ENCODE measurements at places on chromosomes 7 and 10.

GRCh38 chr7:35869810-35870209 is 69.0 kb downstream of the SEPTIN7 start:
- DNase-seq: no peak

- no peak for DNase-seq
Measured at GRCh38 chr10:35535136-35535535, 70.0 kb upstream of the GJD4 start.

GRCh38 chr7:42227936-42228591 is 8.9 kb downstream of the GLI3 start:
- no peak for DNase-seq

GRCh38 chr7:2163600-2164555 is 68.9 kb downstream of the MAD1L1 start:
- DNase-seq: no peak

GRCh38 chr10:11516431-11516746 is 95.1 kb downstream of the USP6NL start:
- DNase-seq: no peak

DNA sequence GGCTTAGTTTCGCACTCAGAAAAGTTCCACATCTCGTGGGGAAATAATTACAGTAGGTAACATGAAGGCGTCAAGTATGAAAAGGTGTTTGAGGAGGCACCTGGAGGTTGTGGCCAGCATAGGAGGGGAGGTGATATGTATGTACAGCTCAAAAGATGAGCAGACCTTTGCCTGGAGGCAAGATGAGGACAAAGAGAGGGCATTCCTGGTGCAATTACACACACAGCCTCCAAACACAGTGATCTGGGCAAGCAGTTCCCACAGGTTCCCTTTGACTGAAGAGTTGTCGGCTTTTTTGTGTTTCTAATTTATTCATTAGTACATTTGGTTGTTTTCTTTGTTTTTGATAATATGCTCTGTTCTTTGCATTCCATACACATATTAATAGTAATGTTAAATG is 46.9 kb downstream of the CDK14 start:
- DNase-seq: no peak

- no peak for DNase-seq
Measured at GRCh38 chr10:133608855-133609254, 17.7 kb downstream of the FRG2B start.

DNA sequence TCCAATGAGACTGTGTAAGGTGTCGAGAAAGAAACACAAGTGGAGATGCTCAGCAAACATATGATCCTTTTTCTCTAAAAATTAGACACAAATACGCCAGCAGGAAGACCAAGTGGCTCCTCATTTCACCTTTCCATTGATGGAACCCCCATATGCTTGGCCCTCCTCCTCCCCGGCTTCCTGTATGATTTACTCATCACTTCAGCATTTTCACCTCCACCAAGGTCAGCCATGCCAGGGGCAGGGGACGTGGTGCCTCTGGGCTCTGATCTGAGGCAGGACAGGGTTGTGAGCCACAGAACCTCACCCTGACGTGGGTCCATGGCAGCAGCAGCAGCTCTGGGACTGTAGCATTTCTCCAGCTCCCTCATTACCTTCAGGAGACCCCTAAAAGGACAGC is 116.8 kb upstream of the PFKP start:
- no peak for DNase-seq

DNA sequence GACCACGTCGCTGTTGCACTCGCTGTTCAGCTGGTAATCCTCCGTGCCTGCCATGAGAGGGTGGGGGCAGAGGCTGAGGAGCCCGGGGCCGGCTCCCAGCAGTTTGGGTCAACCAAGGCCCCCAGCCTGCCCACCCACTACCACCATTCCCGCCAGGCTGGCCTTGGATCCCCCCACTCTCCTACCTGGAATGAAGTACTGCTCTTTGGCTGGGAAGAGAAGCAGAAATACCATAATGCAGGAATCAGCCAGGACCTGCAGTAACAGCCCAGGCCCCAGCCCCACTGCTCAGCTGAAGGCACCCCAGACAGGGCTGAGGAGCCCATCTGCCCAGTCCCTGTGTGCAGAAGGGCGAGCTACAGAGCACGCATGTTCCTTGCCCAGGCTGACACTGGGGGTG is 138.0 kb downstream of the SLIT1 start:
- no peak for DNase-seq

GRCh38 chr10:90193240-90193985 is 492.0 kb downstream of the KIF20B start:
- DNase-seq: no peak

DNA sequence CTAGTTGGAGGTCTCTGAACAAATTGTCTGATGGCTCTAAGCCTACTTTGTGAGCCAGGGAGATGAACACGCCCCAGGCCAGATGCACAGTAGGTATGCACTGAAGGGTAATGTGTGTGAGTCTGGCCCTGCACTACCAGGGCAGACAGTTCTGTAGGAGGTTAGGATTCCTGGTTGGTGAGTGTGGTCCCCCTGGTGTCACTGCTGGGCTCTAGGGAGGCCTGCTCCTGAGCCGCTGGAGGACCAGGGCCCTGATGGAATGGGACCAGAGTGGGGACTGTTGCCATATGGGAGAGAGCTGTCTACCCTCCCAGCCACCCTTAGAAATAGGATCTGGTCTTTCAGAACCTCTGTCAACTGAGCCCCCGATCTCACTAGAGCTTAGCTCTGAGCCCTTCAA is 42.0 kb downstream of the CDH23 start:
- DNase-seq: no peak

GRCh38 chr10:92419740-92420545 is 129.0 kb downstream of the MARCHF5 start:
- no peak for DNase-seq

- DNase-seq: no peak
Measured at GRCh38 chr7:48182718-48183369, 11.6 kb downstream of the ABCA13 start.

- DNase-seq: peak; percentile 68
Measured at GRCh38 chr7:105003275-105003674, 10.7 kb upstream of the KMT2E start.
